ENCODE measurements at places on chromosomes 1 and 21.

DNA sequence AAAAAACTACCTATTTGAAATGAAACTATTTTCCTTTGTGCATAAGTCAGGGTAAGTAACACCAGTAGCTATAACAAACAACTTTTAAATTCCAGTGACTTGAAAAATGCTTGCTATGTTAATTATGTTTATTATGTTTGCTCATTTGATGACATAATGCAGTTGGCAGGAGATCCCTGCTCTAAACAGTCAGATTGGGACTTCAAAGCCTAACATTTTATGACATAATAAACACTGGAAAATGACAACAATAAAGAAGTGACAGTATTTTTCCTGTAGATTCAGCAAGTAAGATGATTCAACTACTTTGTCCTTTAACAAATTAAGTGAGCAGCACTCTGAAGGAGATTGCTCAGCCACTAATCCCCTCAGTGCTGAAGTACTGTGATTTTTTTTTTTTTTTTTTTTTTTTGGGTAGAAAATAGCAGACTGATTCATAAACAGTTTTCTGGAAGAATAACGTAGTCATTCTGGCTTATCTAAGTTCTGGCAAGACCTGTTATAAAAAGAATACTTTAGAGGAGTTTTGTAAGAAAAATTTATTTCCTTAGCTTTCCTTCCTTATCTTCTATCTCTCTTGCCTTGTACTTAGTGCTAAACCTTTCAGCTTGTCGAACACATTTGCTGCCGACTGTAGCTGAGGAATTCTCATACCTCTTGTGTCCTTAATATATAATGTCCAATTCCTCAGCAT lies 207.2 kb downstream of the PTGER3 start:
- DNase-seq, result no peak

- no peak for DNase-seq
These were observed 102.7 kb downstream of the CRYAA start for GRCh38 chr21:43271452-43272020.

DNA sequence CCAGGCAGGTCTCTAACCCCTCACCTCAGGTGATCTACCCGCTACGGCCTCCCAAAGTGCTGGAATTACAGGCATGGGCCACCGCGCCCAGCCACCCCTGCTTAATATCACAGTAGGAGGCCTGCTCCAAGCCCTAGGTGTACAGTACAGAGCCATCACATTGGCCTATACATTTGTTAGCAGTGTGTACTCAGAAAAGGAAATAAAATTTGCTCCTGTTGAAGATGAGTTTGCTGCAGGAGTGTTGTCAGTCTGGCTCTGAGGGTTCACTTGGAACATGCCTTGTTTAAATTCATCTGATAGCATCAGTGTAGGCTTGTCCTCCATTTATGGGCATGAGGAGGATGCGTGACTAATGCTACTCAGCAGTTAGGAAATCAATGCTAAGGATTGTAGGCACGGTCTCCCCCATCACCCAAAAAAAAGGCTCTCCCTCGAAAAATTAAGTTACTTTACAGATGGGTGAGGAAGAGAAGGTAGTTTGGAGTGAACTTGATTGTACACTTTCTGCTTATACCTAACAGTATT lies 4.6 kb upstream of the ENAH start:
- no peak for DNase-seq

DNA sequence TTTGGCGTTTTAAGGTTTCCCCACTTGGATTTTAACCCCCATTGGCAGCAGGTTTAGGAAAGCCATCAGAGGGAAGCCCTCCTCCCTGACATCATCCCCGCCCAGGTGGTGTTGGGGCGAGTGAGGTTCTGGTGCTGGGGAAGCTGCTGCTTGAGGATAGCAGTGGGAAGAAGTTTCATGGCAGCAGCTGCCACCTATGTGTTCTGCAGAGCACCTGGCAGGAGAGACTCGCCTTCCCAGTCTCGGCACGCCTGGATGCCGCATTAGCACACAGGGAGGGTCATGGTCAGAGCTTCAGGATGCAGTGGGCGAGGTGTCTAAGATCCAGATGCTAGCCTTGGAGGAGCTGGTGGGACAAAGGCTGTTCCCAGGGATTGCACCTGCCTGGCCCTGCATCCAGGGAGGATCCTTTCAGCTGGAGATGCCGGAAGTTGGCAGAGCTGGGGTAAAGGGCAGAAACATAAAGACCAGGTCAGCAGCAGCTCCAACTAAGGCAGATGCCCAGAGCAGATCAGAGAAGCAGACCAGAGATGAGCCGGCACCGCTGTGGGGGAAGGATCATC lies 33.9 kb downstream of the ABCG1 start:
- no peak for DNase-seq

Data from SHP77 treated with DMSO at 0.1 percent for 48 hours (cell line).